ENCODE measurements at places on chromosomes 1 and 21. TPM values are rescaled to one million over a fixed set of nuclear protein-coding genes. Genes with fewer than 3 reads are reported as not detected.
A peak's percentile ranks its signal among the peaks of the same experiment; 100 is the strongest.

The ANXA9 gene
- total RNA-seq, result not detected

The TMPRSS15 gene
- total RNA-seq, result not detected

The HNRNPU gene
- 475 TPM for total RNA-seq

DNA sequence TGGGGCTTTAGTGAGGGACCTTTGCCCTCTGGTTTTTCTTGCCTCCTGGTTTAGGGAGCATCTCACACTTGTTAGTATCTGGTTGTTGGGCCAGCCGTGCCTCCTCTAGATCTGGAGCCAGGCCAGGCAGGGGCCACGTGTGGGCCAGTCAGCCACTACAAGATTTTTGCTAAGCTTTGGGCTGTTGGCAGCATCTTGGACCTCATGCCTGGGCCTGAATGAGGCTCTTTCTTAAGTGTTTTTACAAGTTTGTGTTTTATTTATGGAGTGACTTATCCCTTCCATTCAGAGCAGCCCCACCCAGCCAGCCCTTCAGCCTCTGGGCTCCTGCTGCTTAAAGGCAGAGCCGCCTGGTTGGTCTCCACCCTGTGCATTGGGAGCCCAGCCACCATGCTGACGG lies 1.6 kb upstream of the SH3BGRL3 start:
- DNase-seq, result no peak
- peak overlapping the region; percentile 75 for H3K27ac ChIP-seq
- H3K27me3 ChIP-seq, result no peaks in the 10 kb centered on the region
- peaks cover 67% of the 10 kb centered on the region for H3K4me1 ChIP-seq

GRCh38 chr1:64236541-64236954 lies 33.1 kb downstream of the UBE2U start:
- peaks cover 14% of the 10 kb centered on the region for H3K27me3 ChIP-seq
- H3K4me3 ChIP-seq, result no peak overlapping the region
- H3K36me3 ChIP-seq, result no peaks in the 10 kb centered on the region
- no peak overlapping the region for H3K27ac ChIP-seq
- no peak for DNase-seq
- no peaks in the 10 kb centered on the region for H3K4me1 ChIP-seq

DNA sequence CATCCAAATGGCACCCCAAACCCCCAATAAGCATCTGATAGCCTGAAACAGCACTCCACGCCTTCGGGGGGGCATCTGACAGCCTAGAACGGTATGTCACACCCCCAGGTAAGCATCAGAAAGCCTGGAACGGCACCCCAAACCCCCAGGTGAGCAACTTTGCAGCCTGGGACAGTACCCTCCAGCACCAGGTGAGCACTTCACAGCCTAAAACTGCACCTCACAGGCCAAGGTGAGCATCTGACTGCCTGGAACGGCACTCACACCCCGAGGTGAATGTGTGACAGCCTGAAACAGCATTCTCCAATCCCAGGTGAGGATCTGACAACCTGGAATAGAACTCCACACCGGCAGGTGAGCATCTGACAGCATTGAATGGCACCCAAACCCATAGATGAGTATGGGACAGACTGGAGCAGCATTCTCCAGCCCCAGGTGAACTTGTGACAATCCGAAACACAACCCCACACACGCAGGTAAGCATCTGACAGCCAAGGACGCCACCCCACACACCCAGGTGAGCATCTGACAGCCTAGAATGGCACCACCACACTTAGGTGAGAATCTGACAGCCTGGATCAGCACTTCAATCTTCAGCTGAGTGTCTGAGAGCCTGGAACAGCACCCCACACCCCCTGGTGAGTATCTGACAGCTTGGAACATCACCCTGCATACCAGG lies 18.3 kb upstream of the MMEL1 start:
- peaks cover 34% of the 10 kb centered on the region for H3K27me3 ChIP-seq
- no peak overlapping the region for H3K27ac ChIP-seq
- no peak for DNase-seq
- H3K4me1 ChIP-seq, result no peaks in the 10 kb centered on the region
- H3K4me3 ChIP-seq, result no peak overlapping the region

DNA sequence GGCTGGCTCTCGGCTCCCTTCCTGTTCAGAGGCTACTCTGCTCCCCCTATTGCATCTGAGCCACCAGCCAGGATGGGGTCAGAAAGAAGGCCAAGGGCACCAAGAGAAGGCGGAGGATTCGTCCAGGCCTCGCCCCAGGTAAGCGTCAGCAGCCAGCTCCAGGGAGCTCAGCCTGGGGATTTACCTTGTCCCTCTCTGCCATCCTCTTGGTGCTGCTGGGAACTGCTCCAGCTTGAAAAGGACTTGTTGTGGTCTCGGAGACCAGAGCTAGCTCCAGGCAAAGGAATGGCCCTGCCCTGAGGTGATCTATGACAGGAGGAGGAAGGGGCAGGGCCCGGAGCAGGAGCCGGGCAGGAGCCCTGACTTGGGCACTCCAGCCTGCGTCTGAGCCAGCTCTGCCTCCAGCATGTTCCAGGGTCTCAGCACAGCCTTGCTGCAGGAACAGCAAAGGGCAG lies 113.7 kb upstream of the IFFO2 start:
- no peak overlapping the region for H3K4me3 ChIP-seq
- H3K36me3 ChIP-seq, result peaks cover 6% of the 10 kb centered on the region
- peaks cover 9% of the 10 kb centered on the region for H3K4me1 ChIP-seq
- DNase-seq, result no peak

DNA sequence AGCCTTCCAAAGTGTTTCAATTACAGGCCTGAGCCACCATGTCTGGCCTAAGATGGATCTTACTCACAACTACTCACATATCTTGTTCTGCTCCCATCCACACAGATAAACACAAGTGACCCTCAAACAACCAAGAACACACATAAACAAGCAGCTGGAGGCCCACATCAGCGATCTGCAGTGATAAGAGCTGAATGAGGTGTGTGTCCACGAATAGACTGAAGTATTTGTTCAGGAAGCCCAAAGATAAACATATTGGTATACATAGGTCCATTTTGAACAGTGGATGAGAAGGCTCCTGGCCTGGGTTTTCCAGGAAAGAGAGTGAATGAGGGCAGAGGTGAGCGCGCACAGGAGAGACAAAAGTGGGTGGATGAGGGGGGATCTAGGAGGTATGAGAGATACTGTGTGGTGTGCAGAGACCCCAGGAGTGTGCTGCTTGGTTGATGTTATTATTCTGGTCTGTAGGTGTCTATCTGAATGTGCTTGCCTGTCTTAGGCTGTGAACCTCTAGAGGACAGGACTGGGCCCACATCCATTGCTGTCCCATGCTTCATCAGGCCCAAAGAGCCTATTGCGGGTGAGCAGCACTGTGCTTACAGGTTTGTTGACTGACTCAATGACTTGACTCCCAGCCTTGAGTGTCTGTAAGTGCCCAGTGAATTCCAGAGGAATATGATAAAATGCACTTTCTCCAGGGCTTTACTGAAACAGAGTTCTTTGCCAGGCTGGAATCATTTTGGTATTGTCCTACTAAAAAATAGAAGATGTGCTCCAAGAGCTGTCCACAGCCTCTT lies 79.9 kb upstream of the ATP1A1 start:
- H3K27ac ChIP-seq, result no peak overlapping the region
- no peaks in the 10 kb centered on the region for H3K4me1 ChIP-seq
- H3K27me3 ChIP-seq, result peaks cover 7% of the 10 kb centered on the region
- no peak overlapping the region for H3K4me3 ChIP-seq

- no peak overlapping the region for H3K4me3 ChIP-seq
- no peak overlapping the region for H3K27ac ChIP-seq
- H3K36me3 ChIP-seq, result no peaks in the 10 kb centered on the region
- H3K4me1 ChIP-seq, result peaks cover 9% of the 10 kb centered on the region
- DNase-seq, result no peak
- H3K27me3 ChIP-seq, result peaks cover 6% of the 10 kb centered on the region
These were observed 87.4 kb upstream of the MACF1 start for GRCh38 chr1:39116860-39117728.

DNA sequence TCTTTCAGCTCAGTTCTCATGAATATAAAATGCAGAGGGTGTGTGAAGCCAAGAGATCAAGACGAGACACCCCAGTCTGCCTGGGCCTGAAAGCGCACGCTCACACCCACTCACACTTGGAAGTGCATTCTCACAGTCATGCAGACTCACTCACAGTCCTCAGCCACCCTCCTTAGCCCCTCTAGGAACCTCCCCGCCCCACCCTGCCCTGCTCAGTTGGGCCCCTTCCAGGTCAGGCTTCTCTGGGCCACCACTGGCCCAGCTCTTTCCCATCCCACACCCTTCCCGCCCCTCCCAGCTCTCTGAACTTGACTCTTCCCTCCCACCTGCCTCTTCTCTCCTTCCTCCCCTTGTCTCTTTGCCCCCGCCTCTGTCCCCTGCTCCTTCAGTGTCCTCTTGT lies 93.8 kb downstream of the EPHB2 start:
- no peak for DNase-seq
- no peaks in the 10 kb centered on the region for H3K4me1 ChIP-seq
- H3K36me3 ChIP-seq, result no peaks in the 10 kb centered on the region

DNA sequence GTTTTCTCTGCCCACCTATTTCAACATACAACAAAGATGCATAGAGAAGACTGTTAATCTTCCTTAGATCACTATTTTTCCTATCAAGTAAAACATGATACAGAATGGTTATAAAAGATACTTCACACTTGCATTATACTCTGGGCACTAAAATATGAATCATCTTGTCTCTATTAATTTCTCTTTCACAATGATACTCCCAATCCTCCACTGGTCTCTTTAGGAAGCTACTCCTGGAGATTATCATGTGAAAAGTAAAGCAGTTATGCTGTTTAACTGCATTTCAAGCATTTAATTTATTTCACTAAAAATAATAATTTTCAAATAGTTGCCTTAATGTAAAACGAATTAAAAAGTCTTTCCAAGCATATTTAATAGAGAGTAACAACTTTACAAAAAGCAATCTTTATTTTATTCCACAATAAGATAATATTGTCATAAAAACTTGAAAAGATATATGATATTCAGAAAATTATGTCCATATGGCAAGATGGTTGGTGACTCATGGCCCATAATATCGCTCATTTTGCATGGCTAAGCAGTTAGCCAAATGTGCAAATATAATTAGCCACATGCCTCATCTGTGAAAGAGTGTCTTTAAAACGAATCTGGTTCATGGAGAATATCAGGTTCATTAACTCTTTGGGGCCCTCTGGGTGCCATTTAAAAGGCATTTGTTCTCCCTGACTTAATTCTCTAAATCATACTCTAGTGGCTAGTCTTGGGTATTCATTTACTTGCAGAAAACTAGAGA lies 1569.0 kb upstream of the B3GALT2 start:
- DNase-seq, result no peak
- H3K27ac ChIP-seq, result no peak overlapping the region
- no peaks in the 10 kb centered on the region for H3K36me3 ChIP-seq
- no peaks in the 10 kb centered on the region for H3K27me3 ChIP-seq
- no peak overlapping the region for H3K4me3 ChIP-seq

GRCh38 chr21:17467392-17467791 lies 45.5 kb upstream of the CXADR start:
- no peak overlapping the region for H3K4me3 ChIP-seq
- H3K36me3 ChIP-seq, result no peaks in the 10 kb centered on the region
- no peak overlapping the region for H3K27ac ChIP-seq
- no peaks in the 10 kb centered on the region for H3K4me1 ChIP-seq
